CD4-positive, alpha-beta T cell treated with Interleukin-1 beta for 1 hour (primary cell): ENCODE measurements at places on chromosomes 3 and 15.

GRCh38 chr3:105354429-105354828 is 12.3 kb upstream of the ALCAM start:
- DNase-seq = no peak

GRCh38 chr3:110816008-110816407 is 255.6 kb upstream of the NECTIN3 start:
- DNase-seq = no peak

DNA sequence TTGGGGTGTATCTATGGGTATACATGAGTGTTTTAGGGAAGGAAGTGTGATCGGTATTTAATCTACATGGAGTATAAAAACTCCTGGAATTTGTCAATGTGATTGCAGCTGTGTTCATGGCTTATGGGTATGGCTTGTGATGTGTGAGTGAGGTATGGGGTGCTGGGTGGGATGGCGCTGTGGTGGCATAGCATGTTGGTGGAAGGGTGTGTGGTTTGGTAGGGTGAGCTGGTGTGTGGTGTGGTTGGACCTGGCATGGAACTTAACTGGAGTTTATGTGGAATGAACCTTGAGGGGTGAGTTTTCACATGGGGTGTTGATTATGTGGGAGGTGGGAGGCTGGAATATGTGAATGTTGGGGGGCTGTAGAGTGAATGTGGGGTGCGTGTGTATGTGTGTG is 492 bp upstream of the MOBP start:
- DNase-seq = no peak

- DNase-seq = no peak
These were observed 16.5 kb upstream of the REC114 start for GRCh38 chr15:73426323-73426994.

GRCh38 chr3:14847613-14848541 is 29.1 kb downstream of the FGD5 start:
- no peak for DNase-seq

GRCh38 chr3:178205740-178206139 is 330.5 kb upstream of the KCNMB2 start:
- no peak for DNase-seq

DNA sequence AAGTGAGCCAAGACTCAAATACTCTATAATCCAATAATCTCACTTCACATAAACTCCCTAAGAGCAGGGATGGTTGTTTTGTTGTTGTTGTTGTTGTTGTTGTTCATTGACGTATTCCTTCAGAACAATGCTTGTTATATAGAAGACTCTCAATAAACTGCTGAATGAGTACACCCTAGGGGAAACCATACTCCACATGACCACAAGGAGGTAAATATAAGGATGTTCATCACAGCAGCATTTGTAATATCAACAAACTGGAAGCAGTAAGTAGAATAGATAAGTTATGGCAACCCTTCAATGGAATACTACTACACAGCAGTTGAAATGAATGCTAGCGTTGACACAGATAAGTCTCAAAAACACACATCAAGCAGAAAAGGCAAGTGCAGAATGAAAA is 62.4 kb upstream of the STIMATE start:
- DNase-seq = peak; percentile 5

GRCh38 chr15:62997441-62997840 is 45.1 kb upstream of the TPM1 start:
- no peak for DNase-seq

- DNase-seq = no peak
These were observed 103.4 kb downstream of the GSK3B start for GRCh38 chr3:119990888-119991287.

DNA sequence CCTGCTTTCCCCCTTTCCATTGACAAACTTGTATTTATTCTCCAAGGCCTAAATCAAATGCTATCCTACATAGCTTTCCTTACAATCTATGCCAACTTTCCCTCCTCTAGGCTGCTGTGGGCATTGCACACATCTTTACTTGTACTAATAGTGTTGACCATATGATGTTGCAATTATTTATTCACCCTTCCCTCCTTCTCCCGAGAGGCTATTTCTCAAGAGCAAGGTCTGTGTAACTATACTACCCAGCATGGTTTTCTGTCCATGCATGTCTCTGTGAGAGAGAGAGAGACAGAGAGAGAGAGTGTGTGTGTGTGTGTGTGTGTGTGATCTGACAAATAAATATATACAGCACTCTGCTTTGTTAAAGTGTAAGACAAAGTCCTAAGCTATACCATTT is 63.8 kb downstream of the GTPBP8 start:
- no peak for DNase-seq

GRCh38 chr15:59741274-59741906 is 52.3 kb upstream of the BNIP2 start:
- DNase-seq = no peak
